ENCODE measurements at places on chromosomes 16 and 17. TPM values are rescaled to one million over a fixed set of nuclear protein-coding genes. Genes with fewer than 3 reads are reported as not detected.

Gene FBXW10B
- 2.4 TPM for total RNA-seq

Gene DERL2
- total RNA-seq: 57.3 TPM

Gene SEPTIN12
- not detected for total RNA-seq

Gene KCNG4
- 0.12 TPM for total RNA-seq

DNA sequence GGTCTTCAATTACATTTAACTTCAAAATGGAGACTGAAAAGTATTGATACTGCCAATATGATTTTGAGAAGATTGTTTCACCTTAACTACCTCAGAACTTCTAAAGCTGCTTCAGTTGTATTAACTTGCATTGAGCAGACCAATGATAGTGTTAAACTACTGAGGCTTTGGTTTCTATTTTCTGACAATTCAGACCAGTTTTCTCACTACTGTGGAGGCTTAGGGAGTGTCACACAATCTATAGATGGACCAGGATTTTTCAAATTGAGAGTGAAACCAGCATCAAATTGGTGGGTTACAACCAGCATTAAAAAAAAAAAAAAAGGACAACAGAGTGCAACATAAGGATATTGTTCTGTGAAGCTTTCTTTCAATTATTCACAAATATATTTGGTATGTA, 21.2 kb downstream of the COG1 start:
- no peak for DNase-seq

DNA sequence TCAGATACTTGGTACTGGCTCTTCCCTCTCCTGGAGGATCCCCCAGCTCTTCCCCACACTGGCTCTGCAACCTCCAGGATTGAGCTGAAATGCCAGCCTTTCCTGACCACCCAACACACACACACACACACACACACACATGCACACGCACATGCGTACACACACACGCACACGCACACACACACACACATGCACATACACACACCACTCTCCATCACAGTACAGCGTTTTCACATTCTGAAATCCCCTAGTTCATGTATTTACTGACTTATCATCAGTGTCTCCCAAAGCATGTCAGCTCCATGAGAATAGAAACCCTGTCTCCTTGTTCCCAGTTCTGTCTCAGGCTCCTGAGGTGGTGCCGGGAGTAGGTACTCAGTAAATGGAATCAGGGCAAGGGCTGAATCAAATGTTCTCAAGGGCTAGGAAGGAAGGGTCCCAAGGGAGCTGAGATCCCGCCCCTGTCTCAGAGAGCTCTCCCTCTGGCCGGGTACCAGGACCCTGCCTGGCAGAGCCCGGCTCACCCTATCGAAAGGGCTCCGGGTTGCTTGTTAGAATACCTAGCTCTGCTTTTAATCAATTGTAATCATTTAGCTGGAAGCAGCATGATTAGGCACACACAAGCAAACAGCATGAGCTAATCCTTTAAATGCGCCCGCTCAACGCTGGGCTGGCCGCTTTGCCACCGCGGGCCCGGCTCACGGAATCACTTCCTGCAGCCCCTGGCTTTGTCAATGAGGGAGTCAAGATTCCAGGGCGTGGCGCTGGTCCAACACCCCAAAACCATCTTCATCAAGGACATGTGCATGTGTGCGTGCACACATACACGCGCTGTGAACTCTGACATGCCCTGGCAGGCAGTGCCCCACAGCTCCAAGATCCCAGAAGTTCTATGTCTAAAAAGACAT, 140.7 kb downstream of the C16orf78 start:
- no peak for DNase-seq

GRCh38 chr17:80113033-80113484, 11.7 kb downstream of the GAA start:
- no peak for DNase-seq

DNA sequence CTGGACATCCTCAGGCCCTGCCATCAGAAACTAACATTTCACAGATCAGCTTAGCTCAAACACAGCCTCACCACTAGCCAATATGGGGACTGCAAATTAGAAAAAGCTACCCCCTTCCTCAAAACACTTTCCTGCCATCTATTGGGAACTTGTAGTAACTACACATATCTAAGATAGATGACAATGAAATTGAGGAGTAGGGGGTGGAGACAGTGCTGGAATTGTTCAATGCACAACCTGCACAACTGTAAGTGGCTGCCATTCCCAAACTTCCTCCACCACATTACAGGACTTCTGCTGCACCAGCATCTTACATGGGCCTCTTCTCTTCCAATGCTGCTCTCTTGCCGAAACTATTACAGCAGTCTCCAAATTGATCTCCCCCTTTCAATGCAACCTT, 21.9 kb downstream of the AIPL1 start:
- no peak for DNase-seq

GRCh38 chr16:31085411-31085810, 3.3 kb downstream of the PRSS53 start:
- DNase-seq: no peak

DNA sequence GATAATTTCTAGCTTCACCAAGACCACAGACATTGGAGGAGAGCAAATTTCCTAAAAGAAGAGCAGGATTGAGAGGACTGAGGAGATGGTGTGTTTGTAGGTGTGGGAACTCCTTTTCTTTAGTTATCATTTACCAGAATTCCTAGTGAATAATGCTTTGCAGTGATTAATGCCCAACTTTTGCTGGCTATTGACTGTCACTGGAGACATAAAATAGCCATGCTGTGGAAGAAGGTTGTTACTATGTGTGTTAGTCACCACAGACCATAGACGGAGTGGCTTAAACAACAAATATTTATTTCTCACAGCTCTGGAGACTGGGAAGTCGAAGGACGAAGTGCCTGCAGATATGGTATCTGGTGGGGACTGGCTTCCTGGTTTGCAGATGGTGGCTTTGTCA, 179.1 kb downstream of the SHISA9 start:
- DNase-seq: no peak

DNA sequence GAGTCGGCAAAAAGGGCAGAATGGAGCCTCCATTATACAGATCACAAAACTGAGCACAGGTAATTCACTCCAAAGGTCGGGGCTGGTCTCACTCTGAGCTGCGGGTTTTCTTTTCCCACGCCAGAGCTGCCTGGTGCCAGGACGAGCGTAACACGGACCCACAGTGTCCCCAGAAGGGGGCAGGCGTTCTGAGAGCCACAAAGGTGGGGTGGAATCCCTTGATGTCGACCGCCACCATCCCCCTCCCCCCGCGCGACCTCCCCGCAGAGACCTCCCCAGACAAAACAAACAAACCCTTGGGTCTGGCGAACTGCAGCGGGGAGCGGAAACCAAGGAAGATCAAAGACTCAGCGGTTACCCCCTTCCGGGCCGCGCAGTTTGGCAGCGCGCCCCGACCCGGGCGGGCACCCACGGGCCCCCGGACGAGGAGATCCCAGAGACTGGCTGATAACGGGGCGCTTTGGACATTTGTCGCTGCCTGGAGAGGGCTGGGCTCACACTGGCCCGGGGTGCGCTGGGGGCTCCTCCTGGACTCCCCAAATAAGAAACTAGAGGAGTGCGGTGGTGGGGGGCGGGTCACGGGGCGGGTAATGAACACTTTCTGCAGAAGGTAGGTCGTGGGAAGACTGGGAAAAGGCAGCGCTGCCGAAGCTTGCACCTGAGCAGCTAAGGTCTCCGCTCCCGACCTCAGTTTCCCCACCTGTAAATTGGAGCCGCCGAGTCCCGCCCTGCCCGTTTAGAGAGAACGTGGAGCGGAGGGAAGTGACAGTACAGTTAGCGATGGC, 664 bp upstream of the NKD1 start:
- no peak for DNase-seq

DNA sequence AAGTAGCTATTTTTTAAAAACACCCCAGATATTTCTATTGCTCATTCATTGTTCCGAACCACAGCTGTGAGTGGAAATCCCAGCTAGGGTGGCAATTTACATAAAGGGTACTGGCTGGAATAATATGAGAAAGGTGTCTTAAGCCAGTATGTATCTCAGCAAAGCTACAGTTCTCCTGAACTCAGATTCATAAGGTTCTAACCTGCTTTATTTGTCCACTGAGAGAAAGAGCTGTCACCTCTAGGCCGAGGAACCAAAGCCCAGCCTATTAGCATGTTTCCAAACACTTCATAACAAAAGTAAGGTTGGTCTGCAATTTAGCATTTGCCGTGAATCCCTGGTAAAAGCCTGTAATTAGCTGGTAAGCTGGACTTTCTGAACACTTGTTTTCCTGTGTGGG, 57.0 kb upstream of the CLEC19A start:
- no peak for DNase-seq

- DNase-seq: no peak
Measured at GRCh38 chr16:10840703-10841102, 22.1 kb upstream of the TVP23A start.

Measured in type B pancreatic cell (in vitro differentiated cells).